ENCODE measurements at places on chromosomes 13 and 19.

DNA sequence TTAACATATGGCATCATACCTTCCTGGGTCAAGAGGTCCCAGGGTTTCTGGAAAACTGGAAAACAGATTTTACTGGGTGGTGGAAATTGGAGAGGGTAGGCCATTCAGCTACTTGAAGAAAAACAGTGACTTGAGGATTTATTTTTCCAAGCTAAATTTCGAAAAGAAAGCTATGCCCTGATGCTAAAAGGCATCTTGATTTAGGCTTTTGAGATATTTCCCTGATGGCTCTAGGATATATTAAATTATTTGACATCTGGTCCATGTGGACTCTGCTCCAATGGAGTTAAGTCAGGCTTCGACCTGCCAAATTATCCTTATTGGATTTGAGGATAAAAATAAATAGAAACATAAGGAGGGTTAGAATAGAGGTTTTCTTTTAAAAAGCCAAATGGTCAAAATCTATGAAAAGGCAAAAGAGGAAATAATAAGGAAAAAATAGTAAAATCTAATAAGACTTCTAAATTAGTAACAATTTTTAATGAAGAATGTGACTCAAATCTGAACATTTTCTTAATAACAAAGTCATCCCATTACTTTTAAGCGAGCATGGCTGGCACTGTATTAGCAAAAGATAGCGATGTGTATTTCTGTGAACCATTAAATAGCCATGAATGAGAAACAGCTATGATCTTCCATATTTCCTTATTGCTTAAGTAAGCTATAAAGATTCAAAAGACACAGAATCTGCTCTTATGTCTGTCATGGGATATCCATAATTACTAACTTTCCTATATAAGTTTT is 190.0 kb upstream of the MIR17HG start:
- no peak for DNase-seq

DNA sequence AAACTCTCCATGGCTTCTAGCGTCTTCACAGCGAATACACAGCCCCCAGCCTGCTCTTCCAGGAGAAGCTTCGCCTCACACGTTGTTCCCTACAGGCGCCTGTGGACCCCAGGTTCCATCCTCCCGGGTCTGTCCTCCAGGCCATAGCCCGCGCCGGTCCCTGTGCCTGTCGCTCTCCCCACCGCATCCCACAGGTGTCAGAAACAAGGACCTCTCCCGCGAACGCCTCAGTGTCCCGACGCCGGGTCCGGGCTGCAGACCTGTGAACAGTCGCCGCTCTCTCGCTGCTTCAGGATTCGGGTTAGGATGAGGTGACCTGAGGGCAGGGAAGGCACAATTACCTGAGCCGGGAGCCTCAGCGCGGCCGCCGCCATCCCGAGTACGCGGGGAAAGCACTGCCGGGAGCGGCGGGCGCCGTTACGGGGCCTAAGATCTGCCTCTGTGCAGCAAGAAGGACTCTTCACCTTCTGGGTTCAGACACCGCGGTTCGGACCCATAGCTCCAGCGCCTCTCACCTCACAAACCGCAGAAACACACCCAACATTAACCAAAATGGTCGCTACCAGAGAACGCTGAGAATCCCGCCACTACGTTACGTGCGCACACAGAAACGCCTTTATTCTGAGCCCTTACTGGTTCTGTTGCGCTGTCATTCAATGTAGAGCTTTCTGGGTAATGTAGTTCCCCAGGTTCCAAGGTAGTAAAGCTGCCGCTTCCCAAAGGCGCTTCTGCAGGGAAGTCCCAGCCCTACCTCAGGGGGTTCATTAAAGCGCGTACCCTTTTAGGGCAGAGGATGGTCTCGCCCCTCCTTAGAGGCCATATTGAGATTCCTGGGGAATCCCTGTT is at the start of gene ZNF418:
TSS of gene ZNF418 (minus strand) at position 583 of the 846 bp plus-strand sequence. CDS start 1,580 bp downstream, outside the sequence.
- DNase-seq = peak; percentile 45

GRCh38 chr13:59409211-59409610 is 754.5 kb downstream of the DIAPH3 start:
- DNase-seq = no peak

DNA sequence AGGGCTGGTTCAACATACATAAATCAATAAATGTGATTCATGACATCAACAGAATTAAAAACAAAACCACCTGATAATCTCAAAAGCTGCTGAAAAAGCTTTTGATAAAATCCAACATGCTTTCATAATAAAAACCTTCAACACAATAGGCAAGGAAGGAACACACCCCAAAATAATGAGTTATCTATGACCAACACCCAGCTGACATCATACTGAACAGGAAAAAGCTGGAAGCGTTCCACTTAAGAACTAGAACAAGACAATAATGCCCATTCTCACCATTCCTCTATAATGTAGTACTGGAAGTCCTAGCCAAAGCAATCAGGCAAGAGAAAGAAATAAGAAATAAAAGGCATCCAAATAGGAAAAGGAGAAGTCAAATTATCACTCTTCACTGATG is 116.2 kb upstream of the FREM2 start:
- DNase-seq = no peak

- DNase-seq = no peak
Measured at GRCh38 chr13:31213651-31214289, 14.0 kb downstream of the B3GLCT start.

GRCh38 chr13:68380041-68380973 is 1150.2 kb upstream of the PCDH9 start:
- DNase-seq = no peak

DNA sequence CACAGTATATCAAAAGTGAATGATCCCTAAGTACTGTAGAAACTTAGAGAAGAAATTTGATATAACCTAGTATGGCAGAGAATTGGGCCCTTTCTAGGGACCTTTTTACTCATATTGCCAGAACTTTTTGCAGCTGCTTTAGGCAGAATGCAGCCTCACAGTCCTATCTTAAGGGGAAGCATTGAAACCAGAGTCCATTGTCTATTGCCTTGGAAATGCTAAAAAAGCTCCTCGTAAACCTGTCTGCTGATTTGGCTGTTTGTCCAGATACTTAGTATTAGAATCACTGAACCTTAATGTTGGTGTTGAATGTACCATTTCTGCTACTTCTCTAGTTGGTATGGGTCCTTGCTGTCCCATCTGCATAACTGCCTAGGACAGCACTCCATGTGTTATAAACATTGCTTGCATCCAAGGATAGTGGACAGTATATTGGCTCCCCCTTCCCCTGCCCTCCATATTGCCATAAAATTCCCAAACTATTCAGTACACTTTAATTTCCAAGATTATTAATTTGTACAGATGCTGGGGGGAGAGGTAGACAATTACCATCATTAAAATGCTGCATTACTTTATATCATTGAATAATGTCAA is 36.1 kb downstream of the LSM14A start:
- DNase-seq = no peak

DNA sequence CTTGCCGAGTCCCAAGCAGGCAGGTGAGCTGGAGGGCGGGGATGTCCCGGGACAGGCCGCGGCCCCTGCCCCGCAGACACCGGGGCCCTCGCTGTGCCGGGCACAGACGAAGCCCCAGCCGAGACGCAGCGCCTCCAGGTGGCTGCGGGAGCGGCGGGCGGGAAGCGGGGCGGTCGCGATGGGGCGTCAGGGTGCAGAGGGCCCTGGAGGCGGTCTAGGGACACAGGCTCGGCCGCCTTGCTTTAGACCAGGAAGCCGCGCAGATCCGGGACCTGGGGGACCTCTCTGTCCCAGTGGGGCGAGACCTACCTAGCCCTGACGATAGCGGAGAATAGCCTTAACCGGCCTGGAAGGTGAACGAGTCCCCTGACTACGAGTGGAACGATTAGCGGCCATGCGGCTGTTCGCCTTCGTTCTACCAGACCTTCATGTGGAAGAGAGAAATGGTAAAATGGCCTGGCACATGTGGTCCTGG is 4.2 kb upstream of the ZNF564 start:
- DNase-seq = no peak

All from NCI-H510A treated with DMSO at 0.1 percent for 48 hours (cell line).